ENCODE measurements at places on chromosomes 1 and 21. TPM values are rescaled to one million over a fixed set of nuclear protein-coding genes. Genes with fewer than 3 reads are reported as not detected.

The UTS2 gene
- total RNA-seq, result 0.39 TPM

DNA sequence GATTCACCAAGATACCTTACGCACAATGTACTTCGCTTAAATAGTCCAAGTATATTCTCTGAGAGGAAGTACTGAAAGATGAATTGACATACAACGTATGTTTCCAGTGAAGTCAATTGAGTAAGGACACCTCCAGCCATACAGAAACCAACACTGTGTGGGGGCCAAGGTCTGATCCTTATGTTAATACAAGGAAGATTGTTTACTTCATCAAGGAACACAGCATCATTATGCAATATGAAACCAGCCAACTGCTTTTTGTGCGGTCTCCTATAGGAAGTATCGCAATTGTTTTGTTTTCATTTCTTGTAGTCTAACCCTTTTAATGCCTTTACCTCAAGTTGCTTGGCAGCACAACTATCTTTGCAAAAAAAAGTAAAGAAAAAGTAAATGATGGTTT is 28.2 kb upstream of the TEKT2 start:
- H3K4me1 ChIP-seq, result no peaks in the 10 kb centered on the region
- H3K27ac ChIP-seq, result no peak overlapping the region
- H3K4me3 ChIP-seq, result no peak overlapping the region
- no peaks in the 10 kb centered on the region for H3K36me3 ChIP-seq
- H3K27me3 ChIP-seq, result no peaks in the 10 kb centered on the region

- no peak overlapping the region for H3K4me3 ChIP-seq
- H3K36me3 ChIP-seq, result no peaks in the 10 kb centered on the region
- DNase-seq, result no peak
- peaks cover 3% of the 10 kb centered on the region for H3K4me1 ChIP-seq
- H3K27me3 ChIP-seq, result no peaks in the 10 kb centered on the region
These were observed 98.1 kb downstream of the PRDM2 start for GRCh38 chr1:13798120-13798519.

GRCh38 chr1:109392788-109393616 is 4.7 kb downstream of the SORT1 start:
- no peaks in the 10 kb centered on the region for H3K4me1 ChIP-seq
- no peak overlapping the region for H3K4me3 ChIP-seq
- no peak overlapping the region for H3K27ac ChIP-seq
- no peak for DNase-seq
- no peaks in the 10 kb centered on the region for H3K36me3 ChIP-seq
- no peaks in the 10 kb centered on the region for H3K27me3 ChIP-seq

- DNase-seq, result no peak
- H3K4me3 ChIP-seq, result no peak overlapping the region
- H3K4me1 ChIP-seq, result no peaks in the 10 kb centered on the region
These were observed 435.3 kb upstream of the USP24 start for GRCh38 chr1:55650444-55650843.

- no peaks in the 10 kb centered on the region for H3K27me3 ChIP-seq
- no peaks in the 10 kb centered on the region for H3K36me3 ChIP-seq
- DNase-seq, result no peak
- no peak overlapping the region for H3K4me3 ChIP-seq
These were observed 11.8 kb downstream of the S100A7A start for GRCh38 chr1:153428073-153428638.

- H3K4me3 ChIP-seq, result no peak overlapping the region
- peak; percentile 54 for DNase-seq
- no peak overlapping the region for H3K27ac ChIP-seq
- H3K4me1 ChIP-seq, result no peaks in the 10 kb centered on the region
These were observed 20.8 kb downstream of the NAV1 start for GRCh38 chr1:201559679-201560162.
